ENCODE measurements at places on chromosomes 1 and 21.
A peak's percentile ranks its signal among the peaks of the same experiment; 100 is the strongest.

DNA sequence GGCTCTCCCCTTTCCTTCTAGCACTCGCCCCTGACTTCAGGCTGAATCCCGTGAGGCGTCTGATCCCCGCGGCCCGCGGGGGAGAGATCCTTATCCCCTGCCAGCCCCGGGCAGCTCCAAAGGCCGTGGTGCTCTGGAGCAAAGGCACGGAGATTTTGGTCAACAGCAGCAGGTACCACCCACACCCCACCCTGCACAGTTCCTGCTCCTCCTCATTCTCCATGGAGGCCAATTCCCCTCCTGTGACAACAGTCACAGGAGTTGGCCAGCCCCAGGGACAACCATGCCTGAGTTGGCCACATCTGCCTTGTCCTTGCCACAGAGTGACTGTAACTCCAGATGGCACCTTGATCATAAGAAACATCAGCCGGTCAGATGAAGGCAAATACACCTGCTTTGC lies 20.0 kb downstream of the TMEM81 start:
- no peak for DNase-seq

- no peak for DNase-seq
Measured at GRCh38 chr1:74971982-74972381, 162.2 kb upstream of the LHX8 start.

DNA sequence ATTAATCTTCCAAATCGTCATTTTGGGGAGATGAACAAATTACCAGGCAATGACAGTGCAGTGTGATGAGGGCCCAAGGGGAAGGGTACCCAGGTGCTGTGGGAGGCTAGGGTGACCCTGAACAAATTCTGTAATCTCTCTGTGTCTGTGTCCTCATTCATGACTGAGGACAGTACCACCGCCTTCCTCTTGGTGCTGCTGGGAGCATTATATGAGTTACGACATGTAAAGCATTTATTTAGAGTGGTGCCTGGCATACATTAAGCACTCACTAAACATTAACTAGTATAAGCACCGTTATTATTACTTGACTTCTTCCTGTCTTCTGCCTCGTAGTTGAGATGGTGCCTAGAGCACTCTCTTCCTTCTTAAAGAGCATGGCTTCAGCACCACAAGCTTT lies 468.2 kb upstream of the VAMP3 start:
- DNase-seq = no peak

GRCh38 chr1:246083416-246083815 lies 423.7 kb downstream of the SMYD3 start:
- no peak for DNase-seq

DNA sequence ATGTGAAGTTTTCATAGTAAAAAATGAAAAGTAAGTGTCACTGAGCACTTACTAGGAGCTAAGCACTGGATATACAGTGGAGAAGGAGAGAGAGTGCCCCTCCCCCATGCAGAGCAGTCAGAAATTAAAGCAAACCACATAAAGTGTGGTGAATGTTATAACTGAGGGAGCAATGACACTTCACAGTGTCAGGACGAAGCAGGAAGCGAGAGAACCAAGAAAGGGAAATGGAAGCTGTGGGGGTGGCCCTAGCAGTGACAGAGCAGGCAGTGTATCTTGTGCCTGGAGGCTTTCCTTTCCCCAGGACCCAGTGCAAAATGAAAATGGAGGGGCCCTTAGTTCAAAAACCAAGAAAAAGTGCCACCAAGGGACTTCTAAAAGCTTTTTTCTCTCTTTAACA lies 21.5 kb upstream of the RCAN3 start:
- peak; percentile 64 for DNase-seq

DNA sequence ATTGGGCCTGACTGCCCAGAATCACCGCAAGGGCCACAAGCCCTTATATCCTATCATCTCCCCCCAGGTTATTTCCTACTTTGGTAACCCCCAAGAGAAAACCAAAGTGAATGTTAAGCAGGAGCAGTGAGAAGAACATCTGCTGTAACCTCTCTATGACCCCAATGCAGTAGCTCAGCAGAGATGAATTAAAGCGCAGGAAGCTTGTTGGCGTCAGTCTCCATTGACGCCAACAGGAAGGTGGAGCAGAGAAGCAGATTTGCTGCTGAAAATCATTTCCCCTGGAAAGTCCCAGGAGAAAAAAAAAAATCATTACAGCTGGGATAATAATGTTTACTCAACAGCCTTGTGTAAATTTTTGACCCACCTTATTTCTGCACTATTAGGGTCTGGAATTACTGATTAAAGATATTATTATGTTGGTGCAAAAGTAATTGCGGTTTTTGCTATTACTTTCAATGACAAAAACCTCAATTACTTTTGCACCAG lies 33.2 kb upstream of the FAM163A start:
- DNase-seq = peak; percentile 67

GRCh38 chr1:153968000-153968363 lies 280 bp downstream of the CREB3L4 start:
- no peak for DNase-seq

- no peak for DNase-seq
Measured at GRCh38 chr1:153434746-153435455, 18.6 kb downstream of the S100A7A start.

DNA sequence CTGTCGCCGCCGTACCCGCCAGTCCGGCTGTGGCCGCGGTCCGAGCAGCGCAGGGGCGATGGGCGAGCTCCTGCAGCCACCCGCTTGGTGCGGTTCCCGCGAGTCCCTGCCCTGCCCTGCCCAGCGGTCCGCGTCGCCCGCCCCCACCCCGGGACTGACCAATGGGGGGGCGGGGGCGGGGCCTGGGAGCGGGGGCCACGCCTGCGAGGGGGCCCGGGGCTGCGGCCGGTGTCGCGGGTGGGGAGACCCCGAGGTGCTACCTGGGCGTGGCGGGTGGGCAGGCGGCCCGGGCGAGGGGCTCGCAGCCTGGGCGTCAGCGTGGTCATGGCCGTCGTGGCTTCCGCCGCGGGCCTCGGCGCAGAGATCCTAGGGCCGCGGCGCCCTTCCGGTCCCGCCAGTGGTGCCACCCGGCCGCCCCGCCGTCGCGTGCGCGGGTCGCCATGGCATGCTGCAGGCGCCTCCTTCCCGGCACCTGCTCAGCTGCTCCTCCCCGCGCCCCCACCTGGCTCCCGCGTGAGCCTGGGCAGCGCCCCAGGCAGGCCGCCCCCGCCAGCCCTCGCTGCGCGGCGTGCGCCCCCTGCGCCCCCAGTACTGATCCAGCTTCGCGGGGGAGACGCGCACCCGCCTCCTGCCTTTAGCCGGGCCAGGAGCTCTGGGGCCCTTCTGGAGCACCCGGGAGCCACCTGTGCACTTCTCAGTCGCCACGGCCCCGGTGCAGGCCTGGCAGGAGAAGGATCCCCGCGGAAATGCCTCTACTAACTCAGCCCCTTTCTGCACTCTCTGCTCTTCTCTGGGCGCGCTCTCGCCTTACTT lies at the start of gene BMP8B:
Gene BMP8B (minus strand): TSS at position 108 of the 813 bp plus-strand sequence. CDS start 380 bp downstream, outside the sequence.
- peak; percentile 54 for DNase-seq

GRCh38 chr1:14567903-14568302 lies 30.6 kb upstream of the KAZN start:
- DNase-seq = no peak

GRCh38 chr1:162753001-162753658 lies 37.4 kb upstream of the HSD17B7 start:
- no peak for DNase-seq

GRCh38 chr1:155057788-155058211 lies 5.7 kb upstream of the EFNA4 start:
- no peak for DNase-seq

DNA sequence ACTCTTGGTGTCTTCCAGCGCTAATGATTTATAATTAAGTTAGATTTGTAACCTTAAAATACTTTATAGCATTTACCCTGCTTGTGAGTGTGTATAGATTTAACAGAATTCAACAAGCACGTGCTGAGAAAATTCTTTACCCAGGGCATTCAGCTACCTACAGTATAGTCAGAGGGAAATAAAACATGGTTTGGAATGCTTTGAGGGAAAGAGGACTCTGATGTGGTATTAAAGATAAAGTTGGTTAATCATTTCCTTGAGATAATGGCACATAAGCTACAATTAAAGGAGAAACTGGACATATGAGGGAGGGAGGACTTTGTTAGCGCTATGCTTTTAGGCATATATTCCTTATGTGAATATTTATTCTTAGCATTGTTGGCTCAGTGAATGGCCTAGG lies 26.4 kb upstream of the IL12RB2 start:
- no peak for DNase-seq

GRCh38 chr1:37020653-37021277 lies 13.6 kb downstream of the GRIK3 start:
- no peak for DNase-seq

DNA sequence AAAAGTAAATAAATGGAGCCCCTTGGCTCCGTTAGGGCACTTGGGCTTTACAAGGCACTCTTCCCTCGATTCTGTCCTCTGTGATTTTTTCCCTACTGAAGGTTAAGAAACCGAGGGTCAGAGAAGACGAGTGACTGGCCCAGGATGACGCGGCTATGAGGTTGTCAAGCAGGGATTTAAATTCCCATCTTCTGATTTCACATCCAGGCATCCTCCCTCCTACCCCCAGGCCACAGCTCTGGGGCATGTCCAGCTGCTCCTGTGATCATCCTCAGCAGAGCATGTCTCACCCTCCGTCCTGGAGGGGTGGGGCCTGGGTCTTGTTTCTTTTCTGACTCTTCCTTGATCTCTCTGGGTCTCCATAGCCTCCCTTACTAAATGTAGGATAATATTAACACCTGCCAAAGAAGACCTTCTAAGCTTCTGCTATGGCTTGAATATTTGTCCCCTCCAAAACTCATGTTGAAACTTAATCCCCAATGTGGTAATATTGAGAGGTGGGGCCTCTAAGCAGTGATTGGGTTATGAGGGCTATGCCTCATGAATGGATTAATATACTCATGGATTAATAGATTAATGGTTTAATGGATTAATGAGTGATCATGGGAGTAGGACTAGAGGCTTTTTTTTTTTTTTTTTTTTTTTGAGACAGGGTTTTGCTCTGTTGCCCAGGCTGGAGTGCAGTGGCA lies 4.6 kb downstream of the CRYBG2 start:
- DNase-seq = no peak

DNA sequence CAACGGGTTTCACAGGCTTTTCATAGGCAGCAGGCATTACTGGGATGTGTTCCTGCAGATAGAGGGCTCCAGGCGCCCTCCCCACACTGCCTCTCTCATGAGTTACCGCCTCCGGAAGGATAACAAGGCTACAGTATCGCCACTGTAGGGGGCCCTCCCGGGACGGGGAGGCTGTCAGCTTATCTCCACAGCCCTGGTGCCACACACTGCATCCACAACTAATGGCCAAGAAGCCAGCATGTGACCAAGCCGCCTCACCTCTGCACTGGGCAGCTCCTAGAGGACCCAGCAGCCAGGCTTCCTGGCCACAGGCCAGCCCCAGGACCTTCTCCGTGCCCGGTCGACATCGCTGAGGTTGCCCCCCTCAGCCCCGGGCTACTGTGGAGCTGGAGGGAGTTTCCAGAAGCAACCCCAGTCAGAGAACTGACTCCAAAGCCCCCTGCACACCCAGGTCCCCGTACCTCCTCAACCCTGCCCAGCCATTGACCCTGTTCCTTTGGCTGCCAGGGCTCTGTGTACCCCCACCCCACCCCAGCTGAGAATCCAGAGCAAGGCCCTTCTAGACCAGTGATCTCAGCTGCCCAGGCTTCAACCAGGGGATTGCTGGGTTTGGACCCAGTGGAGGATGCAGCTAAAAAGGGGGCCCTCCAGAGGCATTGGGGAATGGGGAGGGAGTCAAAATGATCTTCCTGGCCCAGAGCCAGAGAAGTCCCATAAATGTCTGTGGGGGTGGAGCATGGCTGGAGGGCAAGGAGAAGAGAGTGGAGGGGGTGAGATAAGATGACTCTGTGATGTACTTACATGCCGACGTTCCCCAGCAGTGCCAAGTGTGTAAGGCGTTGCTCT lies 45.0 kb downstream of the NEK2 start:
- DNase-seq = no peak

- DNase-seq = no peak
Measured at GRCh38 chr1:183654706-183655105, 1.6 kb upstream of the APOBEC4 start.

DNA sequence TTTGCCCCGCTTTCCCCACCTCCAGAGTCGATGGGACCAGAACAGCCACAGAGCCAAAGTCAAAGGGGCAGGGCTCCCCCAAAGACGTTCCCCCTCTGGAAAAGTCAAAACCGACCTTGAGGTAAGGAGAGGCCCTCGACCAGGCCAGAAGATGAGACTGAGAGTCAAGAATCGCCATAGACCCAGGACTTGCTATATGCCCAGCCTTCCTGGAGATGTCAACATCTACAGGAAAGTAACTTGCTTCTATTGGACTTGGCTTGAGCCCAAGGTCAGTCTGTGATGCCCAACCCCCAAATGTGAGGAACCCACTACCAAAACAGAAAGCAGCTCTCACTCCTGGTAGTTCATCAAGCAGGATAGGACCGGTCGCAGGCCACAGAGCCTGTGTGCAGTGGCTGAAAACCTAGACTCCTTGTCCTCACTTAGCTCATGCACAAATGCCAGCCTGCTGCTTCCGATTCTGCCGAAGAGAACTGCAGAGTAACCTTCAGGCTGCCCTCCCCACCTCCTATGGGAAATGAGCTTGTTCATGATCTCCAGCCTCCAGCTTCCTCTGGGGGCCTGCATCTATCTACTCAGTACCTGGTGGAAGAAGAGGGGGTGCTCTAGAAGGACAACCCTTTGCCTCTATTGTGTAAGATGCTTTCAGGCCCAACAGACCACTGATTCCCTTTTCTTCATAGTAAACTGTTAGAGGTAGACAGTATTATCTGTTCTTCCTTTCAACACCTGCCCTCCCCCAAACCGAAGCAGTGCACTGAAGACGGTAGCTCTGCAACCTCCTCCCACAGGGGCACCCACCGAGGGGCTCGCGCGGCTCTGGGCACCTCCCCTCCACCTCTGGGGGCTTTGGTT lies 1.4 kb downstream of the ACOT7 start:
- DNase-seq = no peak

- no peak for DNase-seq
Measured at GRCh38 chr1:28296401-28297261, 32.2 kb upstream of the MED18 start.

- no peak for DNase-seq
Measured at GRCh38 chr21:26788790-26789189, 56.4 kb downstream of the ADAMTS1 start.

- no peak for DNase-seq
Measured at GRCh38 chr1:22442212-22442894, 9.3 kb upstream of the ZBTB40 start.

Measured in CD4-positive, alpha-beta T cell treated with Interleukin-1 beta for 1 hour (primary cell).